ENCODE measurements at places on chromosomes 2 and 18.

DNA sequence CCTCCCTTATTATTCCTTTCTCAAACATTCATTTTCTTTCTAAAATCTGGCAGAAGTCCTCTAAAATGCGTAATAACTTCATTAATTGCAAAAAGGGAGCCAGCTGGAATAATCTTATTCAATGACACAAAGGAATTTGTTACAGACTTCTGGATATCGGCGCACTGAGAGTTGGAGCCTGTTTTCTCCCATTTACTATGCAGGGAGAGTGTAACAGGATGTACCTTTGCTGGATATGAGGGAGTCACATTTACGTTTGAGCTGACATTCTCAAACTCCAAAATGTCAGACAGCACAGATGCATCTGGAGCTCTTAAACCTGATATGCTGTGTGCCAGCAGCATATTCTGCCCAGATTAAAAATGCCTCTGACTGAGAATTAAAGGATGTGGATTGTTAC, 275.3 kb downstream of the TMX3 start:
- no peak for DNase-seq

DNA sequence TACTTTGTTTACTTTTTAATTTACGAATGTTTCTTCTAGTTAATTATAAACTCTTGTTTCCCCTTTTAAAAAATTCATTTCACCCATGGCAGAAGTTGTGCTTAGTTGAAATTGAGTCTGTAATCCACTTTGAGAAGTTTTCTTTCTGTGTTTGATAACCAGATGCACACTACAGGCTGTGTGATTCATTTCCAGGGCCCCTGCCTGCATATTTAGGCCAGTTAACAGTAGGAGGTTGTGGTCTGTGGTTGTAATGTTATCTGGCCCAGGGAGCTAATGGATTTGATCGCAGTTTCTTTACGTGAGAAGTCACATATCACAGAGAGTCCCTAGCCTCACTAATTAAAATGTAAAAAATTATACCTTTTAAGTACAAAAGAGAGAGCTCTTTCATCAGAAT, 3.3 kb downstream of the CDH7 start:
- peak; percentile 7 for DNase-seq

DNA sequence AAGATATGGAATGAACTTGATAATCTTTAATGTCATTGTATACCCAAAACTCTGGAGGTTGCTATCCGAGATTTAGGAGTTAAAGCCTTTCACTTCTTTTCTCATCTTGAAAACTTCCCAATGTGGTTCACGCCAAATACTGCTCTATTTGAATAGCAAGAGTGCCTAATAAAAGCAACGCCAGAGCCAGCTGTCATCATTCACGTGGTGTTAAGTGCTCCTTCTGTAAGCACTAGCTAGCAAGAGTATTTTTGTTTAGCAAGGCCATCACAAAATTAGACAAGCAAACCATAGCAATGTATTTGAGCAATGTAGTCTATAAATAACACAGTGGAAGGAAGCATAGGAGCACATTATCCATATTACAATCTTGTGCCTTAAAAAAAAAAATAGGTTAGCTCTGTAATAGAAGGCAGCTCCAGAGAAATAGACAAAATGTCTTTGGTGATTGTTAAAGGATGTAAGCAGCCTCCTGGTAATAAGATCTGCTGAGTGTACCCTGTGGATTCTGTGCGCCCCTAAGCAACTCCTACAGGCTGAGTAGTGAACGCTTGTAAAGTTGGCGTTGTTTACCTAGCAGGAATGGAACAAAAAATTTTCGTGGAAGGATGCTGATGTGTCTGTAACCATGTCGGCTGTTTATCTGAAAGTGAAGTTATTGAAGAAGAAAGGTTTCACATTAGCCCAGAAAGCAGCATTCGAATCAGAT, 518.0 kb downstream of the CNTNAP5 start:
- no peak for DNase-seq

GRCh38 chr2:36528766-36529392, 69.1 kb downstream of the FEZ2 start:
- no peak for DNase-seq

DNA sequence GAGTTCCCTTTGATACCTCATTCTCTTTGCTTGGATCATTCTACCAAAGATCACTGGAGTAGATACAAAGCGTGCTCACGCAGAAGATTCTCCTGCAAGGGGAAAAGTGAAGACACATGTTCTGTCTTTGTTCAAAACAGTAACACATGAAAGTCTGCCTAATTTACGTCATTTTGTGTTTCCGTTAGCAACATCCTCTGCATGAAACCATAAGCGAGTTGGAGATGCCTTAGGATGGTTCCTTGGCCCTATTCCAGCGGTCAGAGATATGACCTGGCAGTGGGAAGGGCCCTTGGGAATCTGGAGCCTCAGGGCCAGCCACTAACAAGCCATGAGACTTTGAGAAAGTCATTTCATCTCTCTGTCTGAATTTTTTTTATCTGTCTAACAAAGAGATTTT, 180.9 kb upstream of the TWIST2 start:
- no peak for DNase-seq

GRCh38 chr2:237692601-237693290, 65.4 kb downstream of the LRRFIP1 start:
- DNase-seq, result peak; percentile 43

DNA sequence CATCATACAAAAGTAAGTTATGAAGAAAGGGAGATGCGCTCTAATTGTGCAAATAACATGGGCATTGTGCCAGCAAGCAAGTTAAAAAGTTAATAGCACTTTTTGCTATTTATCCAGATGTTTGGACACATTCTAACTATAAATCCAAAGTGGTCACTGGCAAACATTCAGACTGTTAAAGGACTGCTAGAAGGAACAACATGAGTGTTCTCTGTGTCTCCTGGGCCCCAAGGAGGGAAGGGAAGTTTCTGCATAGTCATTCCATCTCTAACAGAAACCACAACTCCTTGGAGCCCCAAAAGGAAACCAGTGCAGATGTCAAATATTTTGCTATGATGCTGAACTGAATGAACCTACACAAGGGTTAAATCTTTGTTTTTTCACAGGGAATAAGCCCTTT, 213.3 kb upstream of the HNRNPA3 start:
- DNase-seq, result no peak

DNA sequence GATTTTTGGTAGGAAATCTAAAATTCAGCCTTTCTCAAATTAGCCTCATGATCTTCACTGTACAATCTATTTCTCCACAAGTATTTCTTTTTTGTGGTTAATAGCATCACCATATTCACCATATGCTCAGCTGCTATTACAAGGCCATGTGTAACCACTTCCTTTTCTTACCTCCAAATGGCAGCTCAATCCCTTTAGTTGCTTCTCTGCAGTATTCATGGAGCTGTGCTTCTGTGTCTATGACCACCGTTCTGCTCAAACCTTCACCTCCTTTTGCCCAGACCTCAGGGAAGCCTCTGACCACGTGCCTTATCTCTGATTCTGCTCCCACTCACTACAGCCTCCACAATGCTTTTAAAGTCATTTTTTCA, 126.7 kb upstream of the TMEM200C start:
- no peak for DNase-seq

- no peak for DNase-seq
Measured at GRCh38 chr2:237178396-237178795, 92.7 kb downstream of the COPS8 start.

DNA sequence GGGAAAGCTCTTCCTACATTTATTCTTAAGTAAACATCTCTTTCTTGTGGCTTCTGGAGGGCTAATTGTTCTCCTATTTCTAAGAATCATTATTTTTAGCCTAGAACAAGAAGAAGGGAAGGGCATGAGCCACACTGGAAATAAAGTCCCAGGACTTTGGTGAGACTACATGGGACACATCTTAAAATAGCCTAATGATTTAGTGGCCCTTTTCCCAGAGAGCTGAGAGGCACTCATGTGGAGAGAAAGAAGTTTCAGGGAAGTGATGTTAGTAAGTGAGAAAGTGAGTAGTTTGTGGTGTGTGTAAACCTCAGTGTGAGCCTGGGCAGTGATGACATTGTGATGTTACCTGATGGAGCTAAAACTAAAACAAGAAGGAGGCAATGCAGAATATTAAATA, 14.6 kb downstream of the ITGA4 start:
- no peak for DNase-seq

DNA sequence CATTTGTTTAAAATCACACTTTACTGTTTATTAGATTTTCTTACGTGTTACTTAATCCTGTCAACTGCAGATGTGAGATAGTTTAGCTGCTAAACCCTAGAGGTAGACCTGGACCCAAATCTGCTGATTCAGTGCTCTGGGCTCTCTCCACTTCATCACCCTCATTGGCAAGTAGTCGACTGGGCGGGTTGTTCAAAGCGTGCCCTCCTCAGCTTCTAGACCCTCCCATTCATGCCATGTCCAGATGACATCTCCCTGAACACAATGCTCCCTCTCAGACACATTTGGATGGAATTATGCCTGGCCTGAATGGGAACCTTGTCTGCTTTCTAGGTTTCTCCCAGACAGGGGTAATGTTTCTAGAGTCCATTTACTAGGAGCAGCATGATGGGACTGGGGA, 43.7 kb downstream of the RPIA start:
- DNase-seq, result no peak

GRCh38 chr18:55592572-55592971, 4.6 kb upstream of the TCF4 start:
- DNase-seq, result no peak

DNA sequence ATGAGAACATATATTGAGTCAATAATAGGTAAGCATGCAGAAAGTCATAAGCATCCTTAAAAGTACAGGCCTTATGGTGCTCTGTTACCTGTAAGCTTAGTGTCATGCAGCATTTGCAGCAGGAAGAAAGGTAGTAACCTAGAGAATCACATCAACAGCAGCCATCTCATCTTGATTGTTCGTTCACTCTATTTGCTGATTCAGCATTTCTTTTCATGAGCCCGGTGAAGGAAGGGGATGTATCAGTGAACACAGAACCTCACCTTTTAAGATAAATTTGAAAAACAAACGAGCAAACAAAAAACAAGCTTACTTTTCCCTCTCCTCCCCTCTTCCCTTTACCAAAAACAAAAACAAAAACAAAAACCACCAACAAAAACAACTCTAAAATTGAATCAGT, 89.9 kb downstream of the MIB1 start:
- DNase-seq, result no peak

DNA sequence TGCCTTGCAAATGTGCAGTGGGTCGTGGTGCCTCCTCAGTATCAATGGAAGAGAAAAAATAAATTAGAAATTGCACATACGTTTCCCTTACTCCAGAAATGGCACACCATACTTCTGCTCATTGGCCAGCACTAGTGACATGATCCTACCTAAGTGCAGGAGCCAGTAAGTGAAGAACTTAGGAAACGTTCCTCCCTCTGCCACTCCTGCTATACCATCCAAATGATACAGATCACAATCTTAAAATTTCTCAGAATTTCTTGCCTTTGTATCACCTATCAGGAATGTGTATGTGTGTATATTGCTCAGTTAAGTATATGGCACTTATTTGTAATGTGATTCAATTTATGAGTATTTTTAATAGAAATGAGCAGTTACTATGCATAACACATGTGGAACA, 237.0 kb upstream of the UBE2E3 start:
- DNase-seq, result no peak

Data from NK-92 treated with Interleukin-12 subunit alpha and Interleukin-12 subunit beta, amount 100 ng/mL, for 24 hours (cell line).